MG63 (cell line): ENCODE measurements at places on chromosomes 16 and 17. TPM values are rescaled to one million over a fixed set of nuclear protein-coding genes. Genes with fewer than 3 reads are reported as not detected.

DNA sequence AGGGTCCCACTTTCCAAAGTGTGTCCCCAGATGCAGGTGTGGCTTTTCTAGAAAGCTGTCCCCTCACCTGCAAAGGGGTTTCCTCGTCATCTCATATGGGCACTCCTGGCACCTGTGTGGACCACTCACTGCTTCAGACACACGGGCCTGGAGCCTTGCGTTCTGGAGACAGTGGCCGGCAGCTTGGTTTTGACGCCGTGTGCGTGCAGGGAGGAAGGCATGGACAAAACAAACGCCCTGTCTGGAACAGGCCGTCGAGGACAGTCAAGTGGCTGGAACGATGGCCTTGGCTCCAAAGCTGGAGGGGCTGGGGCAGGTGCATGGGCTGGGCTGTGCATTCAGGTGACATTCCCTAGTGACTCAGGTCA, 13.0 kb upstream of the C16orf95 start:
- no peak for DNase-seq

- DNase-seq, result no peak
These were observed 14.0 kb downstream of the KCTD2 start for GRCh38 chr17:75061055-75061438.

GRCh38 chr16:72809446-72809845, 238.5 kb downstream of the ZFHX3 start:
- DNase-seq, result no peak

GRCh38 chr17:17514993-17515933, 19.1 kb upstream of the RASD1 start:
- DNase-seq, result peak; percentile 46

GRCh38 chr17:38628441-38628840, 22.7 kb upstream of the SRCIN1 start:
- DNase-seq, result peak; percentile 45

- peak; percentile 54 for DNase-seq
These were observed 37.3 kb downstream of the PIEZO1 start for GRCh38 chr16:88747588-88748301.

DNA sequence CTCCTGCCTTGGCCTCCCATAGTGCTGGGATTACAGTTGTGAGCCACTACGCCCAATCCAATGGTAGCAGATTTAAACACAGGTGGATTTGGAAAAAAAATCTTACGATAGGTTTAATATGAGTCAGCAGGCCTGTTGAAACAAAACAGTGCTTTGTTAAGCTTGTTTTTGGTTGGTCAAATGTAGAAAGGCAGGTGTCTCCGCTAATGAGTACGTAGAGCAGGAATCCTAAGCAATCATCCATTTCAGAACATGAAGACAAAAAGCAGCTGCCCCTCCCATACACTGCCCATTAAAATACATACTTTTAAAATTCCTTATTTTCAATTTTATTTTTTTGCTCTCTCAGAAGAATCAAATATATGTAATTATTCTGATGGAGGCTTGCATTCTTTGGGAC, 1.9 kb upstream of the WWOX start:
- DNase-seq, result no peak

DNA sequence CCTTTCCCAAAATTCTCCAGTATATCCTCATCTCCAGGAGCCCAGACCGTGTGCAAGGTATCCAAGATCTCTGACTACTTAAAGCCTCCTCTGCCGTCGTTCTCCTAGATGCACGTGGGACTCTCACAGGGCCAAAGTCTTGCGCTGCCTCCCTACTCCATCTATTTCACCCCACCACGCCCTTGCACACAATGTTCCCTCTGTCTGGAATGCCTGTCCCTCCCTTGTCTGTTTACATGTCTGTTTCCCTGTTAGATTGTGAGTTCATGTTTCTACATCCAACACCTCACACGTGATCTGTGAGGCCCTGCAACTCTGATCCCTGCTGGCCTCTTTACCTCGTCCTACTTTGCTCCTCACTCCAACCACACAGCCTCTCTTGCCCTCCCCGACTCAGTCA, 4.9 kb upstream of the FZD2 start:
- DNase-seq, result no peak

GRCh38 chr17:45346216-45347015, 29.6 kb upstream of the MAP3K14 start:
- peak; percentile 82 for DNase-seq

DNA sequence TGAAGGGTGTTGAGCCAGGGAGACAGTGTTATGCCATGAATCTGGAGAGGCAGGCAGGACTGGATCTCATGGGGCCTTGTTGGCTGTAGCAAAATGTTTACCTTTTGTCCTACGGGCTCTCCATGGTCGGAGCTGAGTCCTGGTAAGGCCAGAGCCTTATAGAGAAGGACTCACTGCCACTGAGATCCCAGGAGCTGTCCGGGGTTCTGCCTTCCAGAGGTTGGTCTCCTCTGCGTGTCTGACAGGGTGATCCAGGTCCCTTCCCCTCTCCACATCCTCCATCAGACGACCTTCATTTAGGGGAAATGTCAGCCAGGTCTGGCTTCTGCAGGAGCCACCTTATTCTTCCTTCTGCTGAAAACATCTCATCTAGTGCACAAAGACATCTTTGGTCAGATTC, 285.2 kb upstream of the N4BP1 start:
- no peak for DNase-seq

- DNase-seq, result no peak
These were observed 50.7 kb upstream of the ARHGAP44 start for GRCh38 chr17:12738624-12739023.

- peak; percentile 99 for DNase-seq
These were observed 8.5 kb downstream of the ITGA3 start for GRCh38 chr17:50064253-50065001.

DNA sequence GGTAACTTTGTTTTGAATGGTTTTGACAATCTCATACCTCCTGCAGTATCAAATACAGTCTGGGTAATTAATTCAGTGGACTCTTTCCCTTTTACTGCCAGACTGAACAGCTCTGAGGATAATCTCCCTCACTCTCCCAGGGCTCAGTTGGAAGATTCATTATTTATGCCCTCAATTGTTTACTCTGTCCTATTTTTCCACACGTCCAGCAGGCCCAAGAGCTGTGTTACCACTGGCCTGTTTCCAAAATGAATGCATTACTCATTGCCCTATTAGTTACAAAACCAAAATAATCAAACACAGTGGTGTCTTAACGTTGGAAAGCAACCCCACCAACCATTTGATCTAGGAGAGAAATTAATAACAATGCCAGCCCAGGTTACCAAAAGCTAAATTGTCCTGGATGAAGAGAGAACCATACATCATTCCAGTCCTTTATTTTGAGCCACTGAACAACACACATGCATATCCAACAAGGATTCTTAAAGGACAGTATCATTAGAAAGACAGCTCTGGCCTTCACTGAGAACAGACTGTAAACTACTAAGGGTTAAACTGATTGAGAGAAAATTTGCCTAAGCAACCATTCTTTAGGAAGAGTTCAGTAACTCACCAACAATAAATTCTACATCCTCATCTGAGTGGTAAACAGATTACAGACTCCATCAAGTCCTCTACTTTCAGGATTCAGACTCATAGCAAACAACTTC, 34.5 kb downstream of the FAM222B start:
- DNase-seq, result peak; percentile 67

GRCh38 chr16:918068-918467, 52.7 kb downstream of the LMF1 start:
- no peak for DNase-seq

GRCh38 chr17:40150276-40150675, 9.9 kb downstream of the CASC3 start:
- no peak for DNase-seq

DNA sequence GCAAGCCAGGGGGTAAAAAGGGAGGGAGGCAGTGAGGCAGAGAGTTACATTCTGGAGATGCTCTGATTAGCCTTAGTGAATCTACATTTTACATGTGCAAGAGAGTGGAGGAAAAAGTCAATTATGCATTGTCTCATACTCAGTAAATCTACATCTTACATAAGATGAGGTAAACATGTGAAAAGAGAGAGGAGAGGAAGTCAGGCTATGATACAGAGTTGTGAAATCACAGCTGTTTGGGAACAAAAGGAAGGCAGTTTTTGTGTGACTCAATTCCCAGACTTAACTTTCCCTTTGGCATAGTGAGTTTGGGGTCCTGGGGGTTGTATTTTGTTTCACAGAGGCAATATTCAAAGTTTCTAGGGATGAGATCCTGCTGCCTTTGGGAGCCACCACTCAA, 67.8 kb downstream of the GP2 start:
- DNase-seq, result no peak

DNA sequence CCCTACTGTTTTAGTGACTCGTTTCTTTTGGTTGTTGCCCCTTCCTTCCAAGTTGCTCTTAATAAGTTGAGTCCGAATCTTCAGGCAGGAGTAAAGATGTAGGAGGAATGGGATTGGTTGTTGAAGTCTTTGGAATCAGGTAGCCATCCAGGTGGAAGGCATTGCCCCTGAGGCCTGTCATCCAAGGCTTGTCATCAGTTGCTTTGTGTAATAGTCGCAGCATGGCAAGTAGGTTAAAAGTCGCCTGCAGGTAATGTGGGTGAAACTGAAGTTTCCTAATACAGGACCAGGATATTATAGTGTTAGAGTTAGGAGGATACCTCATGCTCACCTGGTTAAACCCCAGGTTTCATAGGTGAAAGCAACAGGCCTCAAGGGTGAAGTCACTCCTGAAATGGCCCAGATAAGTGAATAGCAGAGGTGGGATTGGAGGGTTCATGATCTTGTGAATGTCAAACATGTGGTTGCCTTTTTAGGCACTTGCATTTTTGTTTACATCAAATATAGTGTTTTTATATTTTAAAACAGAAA, 934 bp downstream of the PCTP start:
- DNase-seq, result no peak

GRCh38 chr17:21019976-21020586, 22.7 kb downstream of the USP22 start:
- no peak for DNase-seq

DNA sequence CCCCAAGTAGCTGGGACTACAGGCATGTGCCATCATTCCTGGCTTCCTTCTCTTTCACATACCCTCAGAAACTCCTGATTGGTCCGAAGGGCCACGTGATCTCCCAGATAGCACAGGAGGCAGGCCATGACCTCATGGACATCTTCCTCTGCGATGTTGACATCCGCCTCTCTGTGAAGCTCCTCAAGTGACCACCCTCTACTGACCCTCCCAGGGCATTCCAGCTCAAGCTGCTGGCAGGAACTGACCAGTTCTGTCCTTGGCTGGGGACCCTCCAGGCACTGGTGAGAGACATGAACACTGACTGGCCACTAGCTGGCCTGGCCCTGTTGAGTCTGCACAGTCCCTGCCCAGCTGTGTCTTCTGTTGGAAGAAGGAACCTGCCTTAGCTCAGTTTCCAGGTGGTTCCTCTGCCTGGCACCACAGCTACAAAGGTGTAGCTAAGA, 5.6 kb downstream of the ERAL1 start:
- no peak for DNase-seq

DNA sequence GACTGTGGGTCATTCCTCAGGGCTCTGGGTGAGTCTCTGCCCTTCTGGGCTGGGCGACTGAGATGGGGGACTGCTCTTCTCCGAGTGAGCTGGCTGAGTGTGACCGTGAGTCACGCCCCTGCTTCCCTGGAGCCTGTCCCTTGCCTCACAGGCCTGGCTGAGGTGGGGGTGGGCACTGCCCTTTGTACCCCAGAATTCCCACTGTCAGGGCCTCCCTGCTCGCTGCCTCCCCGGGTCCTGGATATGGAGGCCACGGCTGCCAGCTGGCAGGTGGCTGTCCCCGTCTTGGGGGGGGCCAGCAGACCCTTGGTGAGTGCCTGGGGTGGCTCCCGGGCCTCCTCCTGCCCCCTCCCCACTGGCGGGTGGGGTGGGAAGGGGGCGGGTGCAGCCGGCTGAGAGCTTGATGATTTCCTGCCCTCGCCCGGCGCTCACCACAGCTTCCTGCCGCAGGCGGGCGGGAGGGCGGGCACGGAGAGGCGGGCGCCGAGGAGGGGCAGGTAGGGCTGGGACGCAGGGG, at the start of gene LAT:
LAT (plus strand) TSS at position 434 of the 517 bp plus-strand sequence. CDS start 366 bp downstream, outside the sequence.
- DNase-seq, result no peak

- no peak for DNase-seq
These were observed 52.7 kb upstream of the AKAP1 start for GRCh38 chr17:57032343-57032742.

GRCh38 chr17:59534583-59534982, 30.8 kb upstream of the DHX40 start:
- no peak for DNase-seq

GRCh38 chr17:73343168-73343634, 31.4 kb upstream of the CDC42EP4 start:
- peak; percentile 16 for DNase-seq

DNA sequence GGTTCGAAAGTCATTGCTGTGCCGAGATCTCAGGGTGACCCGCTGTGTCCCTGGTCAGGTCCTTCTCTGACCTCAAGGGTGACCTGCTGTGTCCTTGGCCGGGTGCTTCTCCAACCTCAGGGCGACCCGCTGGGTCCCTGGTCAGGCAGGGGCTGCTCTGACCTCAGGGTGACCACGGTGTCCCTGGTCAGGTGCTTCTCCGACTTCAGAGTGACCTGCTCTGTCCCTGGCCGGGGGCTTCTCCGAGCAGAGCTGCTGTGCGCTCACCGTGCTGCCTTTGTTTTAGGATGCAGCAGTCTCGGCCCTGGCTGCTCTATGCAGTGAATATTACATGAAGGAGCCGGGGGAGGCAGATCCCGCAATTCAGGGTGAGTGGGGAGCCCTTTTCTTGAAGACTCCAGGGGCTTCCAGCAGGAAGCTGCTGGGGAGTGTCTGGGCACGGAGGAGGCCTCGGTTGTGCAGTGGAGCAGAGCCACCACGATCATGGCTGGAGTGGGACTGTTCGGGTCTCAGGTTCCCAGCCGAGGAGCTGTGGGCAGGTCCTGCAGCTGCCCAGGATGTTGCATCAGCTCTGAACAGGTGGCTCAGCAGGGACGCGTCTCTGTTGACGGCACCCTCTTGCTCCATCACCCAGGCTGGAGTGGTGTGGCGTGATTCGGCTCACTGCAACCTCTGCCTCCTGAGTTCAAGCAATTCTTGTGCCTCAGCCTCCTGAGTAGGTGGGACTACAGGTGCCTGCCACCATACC, 83.7 kb upstream of the ZNF750 start:
- no peak for DNase-seq

- no peak for DNase-seq
These were observed 44.9 kb upstream of the TRAP1 start for GRCh38 chr16:3762107-3762750.

DLX4 gene
- 6.1 and 8.6 TPM in 2 replicates for total RNA-seq

CD19 gene
- total RNA-seq, result not detected in 2 replicates

NPIPB6 gene
- not detected in 2 replicates for total RNA-seq

PRKCB gene
- 0.02 TPM in 1 of 2 replicates, not detected in the other for total RNA-seq

KLHL10 gene
- total RNA-seq, result not detected in 2 replicates

NEUROD2 gene
- not detected in 2 replicates for total RNA-seq

G6PC1 gene
- total RNA-seq, result not detected in 2 replicates

GLIS2 gene
- 0.22 and 2.1 TPM in 2 replicates for total RNA-seq

DECR2 gene
- 31.6 and 37.1 TPM in 2 replicates for total RNA-seq

TP53TG3B gene
- 0.22 and 1.4 TPM in 2 replicates for total RNA-seq

LGALS9 gene
- 1.2 and 1.8 TPM in 2 replicates for total RNA-seq

TNFRSF17 gene
- not detected in 2 replicates for total RNA-seq

CLEC18B gene
- total RNA-seq, result not detected in 2 replicates

KDM6B gene
- 0.07 and 0.20 TPM in 2 replicates for total RNA-seq

SLC5A11 gene
- not detected in 2 replicates for total RNA-seq

RNF157 gene
- 0.40 and 0.94 TPM in 2 replicates for total RNA-seq
